ENCODE measurements at places on chromosomes 7 and 10.

GRCh38 chr7:122674502-122674901 is 24.4 kb downstream of the RNF133 start:
- DNase-seq, result no peak

DNA sequence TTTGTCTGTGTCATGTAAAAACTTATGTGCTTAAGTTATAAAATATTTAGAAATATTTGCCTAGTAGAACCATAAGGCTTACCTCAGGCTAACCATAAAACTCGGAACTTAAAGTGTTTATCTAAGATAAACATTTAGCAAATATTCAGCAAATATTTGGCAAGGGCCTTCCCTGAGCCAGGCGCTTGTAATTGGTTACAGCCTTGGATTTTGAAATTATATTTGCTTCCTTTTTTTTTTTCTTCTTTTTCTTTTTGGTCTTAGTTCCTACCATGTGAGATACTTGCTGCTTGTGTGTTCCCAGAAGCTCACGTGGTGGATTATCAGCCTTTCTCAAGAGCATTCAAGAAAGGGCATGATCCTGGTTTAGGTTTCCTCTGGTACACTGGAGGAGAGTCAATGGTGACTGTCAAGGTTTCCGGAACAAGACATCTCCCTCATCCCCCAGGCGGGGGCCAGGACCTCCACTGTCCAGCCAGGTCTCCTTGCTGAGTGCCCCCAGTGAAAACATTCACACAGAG is 5.2 kb upstream of the BRI3 start:
- DNase-seq, result no peak

DNA sequence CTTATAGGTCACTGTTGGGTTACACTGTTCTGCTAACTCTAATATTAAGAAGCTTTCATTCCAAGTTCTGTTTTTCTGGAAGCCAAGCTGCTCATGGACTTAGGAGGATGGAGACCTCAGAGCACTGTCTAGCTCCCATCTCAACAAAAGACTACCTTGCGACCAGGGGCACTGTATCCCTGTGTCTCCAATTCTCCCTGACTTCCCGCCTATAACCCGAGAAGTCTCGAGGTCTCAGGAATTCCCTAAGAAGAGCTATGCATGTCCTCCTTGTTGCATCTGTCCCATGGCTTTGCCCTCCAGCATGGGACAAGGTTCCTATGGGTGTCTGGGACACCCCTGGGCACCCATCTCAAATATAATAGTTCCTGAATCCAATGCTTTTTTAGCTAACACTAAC is 31.2 kb downstream of the BTBD16 start:
- DNase-seq, result no peak

DNA sequence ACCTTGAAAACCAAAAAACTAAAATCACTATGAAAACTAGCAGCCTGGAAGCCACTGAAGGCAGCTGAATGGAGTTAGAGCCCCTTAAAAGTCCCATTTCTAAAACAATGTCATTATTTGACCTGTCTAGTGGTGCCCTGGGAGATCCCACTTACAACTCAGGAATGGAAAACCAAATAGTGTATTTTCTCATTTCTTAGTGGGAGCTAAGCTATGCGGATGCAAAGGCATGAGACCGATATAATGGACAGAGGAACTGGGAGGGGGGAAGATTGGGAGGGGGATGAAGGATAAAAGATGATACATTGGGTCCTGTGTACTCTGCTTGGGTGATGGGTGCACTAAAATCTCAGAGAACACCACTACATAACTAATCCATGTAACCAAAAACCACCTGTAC is 9.8 kb upstream of the GIMAP2 start:
- no peak for DNase-seq

DNA sequence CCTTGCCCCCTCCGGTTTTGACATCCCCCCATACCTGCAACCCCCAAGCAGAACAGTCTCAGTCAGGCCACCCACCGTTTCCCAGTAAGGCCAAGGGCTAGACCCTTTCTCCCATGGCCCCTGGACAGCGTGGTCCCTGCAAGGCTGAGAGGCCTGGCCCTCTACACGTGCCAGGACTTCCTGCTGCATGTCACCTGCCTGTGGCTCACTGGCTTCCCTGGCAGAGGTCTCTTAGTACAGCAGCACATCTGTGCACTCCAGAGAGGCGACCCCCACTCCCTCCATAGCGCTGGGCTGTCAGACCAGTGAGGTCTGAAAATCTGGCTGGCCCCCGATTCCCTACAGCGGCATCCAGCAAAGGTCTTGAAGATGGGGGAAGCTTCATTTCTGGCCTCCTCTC is 26.4 kb upstream of the JAKMIP3 start:
- DNase-seq, result no peak

GRCh38 chr7:30513762-30514161 is 9.1 kb upstream of the GGCT start:
- DNase-seq, result no peak

DNA sequence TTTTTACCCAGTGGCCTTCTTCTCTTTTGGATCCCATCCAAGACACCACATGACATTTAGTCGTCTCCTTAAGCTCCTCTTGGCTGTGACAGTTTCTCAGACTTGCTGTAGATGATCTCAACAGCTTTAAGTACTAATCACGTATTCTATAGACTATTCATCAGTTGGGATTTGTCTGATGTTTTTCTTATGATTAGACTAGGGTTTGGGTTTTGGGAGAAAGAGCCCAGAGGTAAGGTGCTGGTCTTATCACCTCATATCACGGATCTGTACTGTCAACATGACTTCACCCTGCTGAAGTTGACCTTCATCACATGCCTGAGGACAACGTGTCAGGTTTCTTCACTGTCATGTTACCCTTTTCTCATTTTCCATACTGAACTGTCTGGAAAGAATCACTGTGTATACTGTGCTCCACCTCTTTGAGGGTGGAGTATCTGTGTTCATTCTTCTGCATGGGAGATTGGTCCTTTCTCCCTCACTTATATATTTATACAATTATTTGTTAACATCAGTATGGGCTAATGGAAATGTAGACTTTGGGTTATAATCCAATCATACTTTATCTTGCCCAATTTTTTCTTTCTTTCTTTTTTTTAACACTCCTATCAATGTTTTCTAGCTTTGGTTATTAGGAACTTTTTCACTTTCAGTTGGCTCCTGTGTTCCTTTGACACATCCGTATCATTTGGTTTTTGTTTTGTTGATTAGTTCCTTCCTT is 6.4 kb upstream of the HKDC1 start:
- DNase-seq, result no peak

DNA sequence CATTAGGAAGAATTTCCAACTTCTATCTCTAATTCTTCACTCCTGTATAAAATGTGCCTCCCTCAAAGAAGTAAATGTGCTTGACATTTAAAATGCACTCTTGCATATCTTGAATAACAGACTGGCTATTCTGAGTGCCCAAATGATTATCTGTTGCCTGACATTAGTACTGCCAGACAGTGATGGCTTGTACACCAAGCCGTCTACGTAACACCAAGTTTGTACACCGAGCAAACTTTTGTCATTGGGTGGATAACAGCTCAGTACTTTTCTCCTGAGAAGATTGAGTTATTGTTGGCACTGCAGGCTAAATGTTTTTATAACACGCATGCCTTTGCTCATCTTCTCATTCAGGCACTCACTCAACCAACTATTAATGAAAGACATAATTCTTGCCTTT is 137.2 kb downstream of the DOCK4 start:
- DNase-seq, result no peak

DNA sequence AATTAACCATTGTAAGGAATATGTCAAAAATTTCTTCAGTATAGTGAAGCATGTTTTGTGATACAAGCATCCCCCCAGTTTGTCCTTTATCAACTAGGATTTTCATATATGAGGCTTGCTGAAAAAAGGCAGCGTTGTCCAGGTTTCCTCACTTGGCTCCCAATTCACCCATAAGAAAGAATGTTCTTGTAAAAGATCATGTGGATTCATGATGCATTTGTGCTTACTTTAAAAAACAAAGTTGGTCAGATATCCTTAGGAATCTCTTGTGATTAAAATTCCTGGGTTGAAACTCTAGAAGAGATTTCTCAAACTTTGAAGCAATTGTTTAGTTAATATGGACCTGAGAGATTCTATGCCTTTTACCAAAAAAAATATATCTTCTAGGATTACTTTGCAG is 181.8 kb downstream of the KIAA1217 start:
- DNase-seq, result no peak

GRCh38 chr7:38409531-38409930 is 136.1 kb upstream of the TARP start:
- no peak for DNase-seq

DNA sequence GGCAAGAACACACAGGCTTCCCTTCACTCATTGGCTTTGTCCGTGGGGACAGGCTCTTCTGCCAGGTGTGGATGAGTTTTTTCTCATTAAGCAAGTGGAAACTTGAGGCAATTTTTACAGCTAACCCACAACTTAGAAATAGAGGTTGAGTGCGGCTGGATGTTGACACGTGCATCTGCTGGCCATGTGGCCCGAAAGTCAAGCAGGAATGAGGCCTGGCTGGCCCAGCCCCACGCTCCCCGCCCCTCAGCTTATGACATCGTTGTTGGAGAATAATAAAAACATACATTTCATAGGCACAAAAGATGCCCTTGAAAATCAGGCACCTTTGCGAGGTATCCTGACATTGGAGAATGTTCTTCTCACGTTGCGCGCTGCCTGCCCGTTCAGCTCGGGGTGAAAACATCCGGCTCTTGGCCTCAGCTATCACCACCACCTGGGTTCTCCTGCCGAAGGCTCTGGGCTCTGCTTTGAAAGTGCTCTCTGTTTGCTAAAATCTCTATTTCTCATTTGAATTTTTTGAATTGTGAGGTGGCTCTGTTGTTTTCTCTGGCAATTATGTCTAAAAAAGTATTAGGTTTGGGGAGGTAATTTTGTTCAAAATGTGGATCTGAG is 310.7 kb downstream of the WDR37 start:
- no peak for DNase-seq

DNA sequence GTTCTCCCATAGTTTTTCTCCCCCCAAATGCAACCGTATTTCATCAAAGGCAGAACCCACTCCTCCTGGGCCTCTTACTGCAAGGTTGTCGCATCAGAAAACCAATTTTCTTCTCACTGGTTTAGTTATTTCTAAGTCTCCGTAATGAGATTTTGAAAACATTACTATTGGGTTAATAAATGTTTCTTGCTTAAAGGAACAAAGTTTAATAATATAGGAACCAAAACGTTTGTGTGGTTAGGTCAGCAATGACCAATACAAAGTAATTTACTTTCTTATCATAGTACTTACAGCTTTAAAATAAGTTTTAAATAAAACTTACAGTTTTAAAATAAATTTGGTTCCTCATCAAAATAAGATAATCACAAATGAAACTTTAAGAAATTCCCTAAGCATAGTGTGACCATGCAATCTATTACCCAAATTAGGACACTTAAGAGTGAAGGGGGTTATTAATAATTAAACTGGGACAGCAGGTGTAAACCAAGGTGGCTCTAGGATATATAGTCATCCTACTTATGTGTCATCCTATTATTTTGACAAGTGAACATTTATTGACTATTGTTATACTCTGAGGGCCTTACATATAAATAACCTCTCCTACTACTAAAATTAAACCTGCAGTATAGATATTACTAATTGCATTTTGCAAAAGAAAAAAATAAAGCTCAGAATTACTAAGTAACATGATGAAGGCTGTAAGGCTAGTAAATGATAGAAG is 415.4 kb upstream of the LRRN3 start:
- no peak for DNase-seq

DNA sequence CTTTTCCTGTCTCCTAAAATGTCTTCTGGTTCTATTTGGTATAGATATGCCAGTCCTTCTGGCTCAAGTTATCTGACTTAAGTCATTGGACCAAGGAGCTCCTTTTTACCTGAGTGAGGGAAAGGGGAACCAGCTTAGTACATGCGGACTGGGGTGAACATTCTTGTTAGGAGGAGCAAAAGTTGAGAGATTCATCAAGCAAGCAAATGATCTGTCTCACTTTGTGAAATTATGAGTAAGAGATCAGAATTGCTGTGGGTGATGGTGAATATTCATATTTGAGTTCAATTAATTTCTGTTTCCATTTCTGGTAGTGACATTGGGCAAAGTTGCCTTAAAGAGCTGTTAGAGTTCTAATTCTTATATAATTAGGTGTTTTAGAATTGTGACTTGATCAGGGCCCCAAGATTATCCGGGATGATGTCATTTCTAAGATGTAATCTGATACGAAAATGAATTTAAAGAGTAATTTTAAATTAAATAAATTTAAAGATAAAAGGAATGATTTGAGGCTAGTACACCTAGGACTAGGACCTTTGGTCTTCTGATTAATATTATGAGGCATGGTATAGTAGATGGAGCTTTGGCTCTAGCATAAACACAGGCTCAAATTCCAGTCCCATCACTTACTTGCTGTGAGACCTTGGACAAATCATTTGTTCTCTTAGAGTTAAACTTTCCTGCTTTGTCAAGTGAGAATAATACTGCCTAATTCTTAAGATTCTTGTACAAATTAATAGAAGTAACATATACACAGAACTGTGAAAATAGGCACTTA is 60.4 kb upstream of the STRIP2 start:
- no peak for DNase-seq

GRCh38 chr7:106050002-106050745 is 61.9 kb downstream of the SYPL1 start:
- DNase-seq, result peak; percentile 39

DNA sequence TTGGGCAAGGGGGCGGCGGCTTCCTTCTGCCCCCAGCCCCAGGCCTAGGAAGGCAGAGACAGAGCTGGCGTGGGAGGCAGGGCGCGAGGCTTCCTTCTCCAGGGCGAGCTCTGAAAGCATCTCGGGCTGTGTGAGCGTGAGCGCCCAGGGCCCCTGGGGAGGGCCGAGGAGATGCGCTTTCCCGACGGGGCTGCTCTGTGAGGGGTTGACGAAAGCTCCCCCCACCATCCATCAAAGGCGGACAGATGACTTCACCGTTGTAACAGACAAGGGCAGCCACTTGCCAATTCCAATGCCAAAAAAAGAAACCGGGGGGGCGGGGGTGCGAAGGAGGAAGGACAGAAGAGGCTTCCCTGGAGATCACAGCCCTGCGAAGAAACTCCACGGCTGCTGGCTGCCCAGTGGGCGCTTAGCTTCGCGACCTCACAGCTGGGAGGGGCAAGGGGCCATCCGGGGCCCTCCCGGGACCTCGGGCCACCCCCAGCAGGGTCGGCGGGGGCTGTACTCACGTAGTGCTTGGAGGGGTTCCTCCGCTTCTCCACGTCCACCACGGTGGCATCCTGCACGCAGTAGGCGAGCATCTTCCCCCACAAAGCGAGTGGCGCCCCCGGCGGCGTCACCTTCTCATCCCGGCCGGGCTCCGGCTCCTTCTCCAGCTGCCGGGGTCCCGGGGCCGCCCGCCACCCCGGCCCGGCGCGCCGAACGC is 537 bp downstream of the SH3PXD2A start:
- no peak for DNase-seq

GRCh38 chr10:6498771-6499170 is 81.3 kb downstream of the PRKCQ start:
- DNase-seq, result peak; percentile 72

GRCh38 chr7:109873296-109873695 is 1217.6 kb upstream of the LRRN3 start:
- DNase-seq, result peak; percentile 16

GRCh38 chr10:124626759-124627380 is 117.3 kb downstream of the FAM53B start:
- no peak for DNase-seq

GRCh38 chr10:3135006-3135405 is 37.6 kb downstream of the PITRM1 start:
- no peak for DNase-seq

Data from Kasumi-1 (cell line).